ENCODE measurements at places on chromosomes 4 and X.

- DNase-seq: no peak
Measured at GRCh38 chr4:73541251-73541650, 59.7 kb downstream of the AFM start.

DNA sequence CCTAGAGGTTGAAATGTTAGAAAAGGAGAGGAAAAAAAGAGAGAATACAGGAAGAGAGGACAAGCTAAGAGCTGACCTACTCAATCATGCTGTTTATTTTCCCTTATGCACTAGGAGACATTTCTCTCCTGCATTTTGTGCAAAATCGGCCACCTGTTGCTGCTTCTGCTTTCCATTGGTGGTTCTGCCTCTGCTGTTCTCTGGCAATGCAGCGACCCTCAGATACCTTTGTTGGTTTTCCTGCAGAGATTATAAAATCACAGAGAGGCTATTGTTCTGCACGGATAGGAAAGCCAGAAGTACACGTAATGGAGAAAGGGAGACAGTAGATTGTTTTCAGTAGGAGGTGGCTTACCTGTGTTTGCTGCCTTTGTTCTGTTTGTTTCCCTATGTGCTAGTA lies 108.9 kb downstream of the UNC5C start:
- no peak for DNase-seq

DNA sequence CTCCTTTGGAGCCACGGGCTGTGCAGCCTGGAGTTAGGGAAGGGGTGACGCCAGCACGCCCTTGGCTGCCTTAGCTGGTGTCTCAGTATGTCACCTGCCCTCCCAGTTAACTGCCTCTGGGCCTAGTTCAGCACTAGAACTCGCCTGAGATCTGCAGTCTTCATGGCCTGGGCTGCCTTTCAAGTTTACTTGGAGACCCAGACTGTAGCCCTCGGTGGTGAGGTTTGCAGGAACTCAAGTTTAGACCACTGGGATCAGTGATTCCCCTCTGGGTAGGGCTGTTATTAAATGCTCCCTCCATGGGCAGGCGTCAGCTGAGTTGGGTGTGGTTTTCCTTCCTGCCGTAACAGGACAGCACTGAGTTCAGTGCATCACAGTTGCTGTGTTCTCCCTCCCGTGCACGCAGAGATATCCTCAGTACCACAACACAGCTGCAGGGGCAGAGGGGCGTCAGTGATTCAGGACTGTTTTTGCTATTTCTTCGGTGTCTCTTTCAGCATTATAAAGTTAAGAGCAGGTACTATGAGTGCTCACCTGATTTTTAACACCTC lies 30.5 kb downstream of the PLAC8 start:
- DNase-seq: no peak

DNA sequence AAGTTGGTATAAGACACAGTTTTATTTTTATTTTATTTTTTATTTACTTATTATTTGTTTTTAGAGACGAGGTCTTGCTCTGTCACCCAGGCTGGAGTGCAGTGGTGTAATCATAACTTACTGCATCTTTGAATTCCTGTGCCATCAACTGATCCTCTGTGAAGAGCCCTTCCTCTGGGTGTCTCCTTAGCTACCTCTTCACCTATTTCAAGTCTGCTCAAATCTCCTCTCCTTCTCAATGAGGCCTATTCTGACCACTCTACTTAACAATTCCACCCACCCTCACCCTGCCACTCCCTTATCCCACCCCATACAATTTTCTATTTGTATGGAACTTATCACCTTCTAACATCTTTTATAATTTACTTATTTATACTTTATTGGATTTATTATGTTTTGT lies 183.4 kb downstream of the PPP3CA start:
- no peak for DNase-seq

GRCh38 chr4:98642991-98643426 lies 15.4 kb downstream of the TSPAN5 start:
- DNase-seq: peak; percentile 47

DNA sequence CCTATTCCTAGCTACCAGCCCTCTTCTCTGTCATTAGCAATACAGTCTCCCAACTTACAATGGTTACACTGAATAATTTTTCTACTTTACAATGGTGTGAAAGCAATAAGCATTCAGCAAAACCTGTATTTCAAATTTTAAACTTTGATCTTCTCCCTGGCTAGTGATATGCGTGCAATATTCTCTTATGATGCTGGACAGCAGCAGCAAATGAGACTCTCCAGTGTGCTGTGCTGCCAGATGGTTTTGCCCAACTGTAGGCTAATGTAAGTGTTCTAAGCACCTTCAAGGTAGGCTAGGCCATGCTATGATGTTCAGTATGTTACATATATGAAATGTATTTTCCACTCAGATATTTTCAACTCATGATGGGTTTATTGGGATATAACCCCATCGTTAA lies 5.9 kb upstream of the GAR1 start:
- DNase-seq: no peak

DNA sequence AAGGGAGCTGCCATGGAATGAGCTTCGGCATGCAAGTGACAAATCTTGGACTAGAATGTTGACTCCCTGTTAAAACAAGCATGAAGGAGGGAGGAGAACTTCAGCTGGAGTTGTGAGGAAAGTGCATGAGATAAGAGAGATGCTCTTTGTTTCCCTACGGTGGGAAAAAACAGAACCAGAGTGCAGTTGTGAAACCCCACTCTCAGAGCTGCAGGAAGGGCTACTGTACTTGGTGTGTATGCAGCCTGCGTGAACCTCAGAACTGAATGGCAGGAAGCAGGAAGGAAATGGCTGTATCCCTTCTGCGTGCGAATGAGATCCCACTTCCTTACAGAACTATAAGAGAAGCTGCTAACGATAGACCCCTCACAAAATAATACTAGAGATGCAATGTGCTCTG lies 57.2 kb downstream of the EGF start:
- no peak for DNase-seq

- no peak for DNase-seq
Measured at GRCh38 chrX:92270936-92271855, 492.0 kb downstream of the PCDH11X start.

DNA sequence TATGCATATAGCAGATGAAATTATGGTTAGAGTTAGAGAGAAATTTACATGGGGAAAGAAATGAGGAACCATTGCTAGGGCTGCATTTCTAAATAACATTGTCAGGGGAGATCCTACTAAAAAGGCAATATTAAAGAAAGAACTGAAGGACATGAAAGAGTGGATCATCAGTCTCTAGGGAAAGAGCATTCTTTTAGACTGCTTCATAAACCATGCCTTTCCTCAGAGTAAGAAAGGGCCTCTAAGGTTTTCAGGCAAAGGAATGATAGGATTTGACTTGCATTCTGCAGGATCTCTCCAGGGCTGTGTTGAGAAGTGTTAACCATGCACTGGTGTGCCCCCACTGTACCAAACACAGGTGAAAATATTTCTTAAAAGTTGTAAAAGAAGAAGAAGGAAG lies 385.4 kb upstream of the MAD2L1 start:
- no peak for DNase-seq

GRCh38 chr4:98394134-98394533 lies 132.9 kb downstream of the RAP1GDS1 start:
- DNase-seq: no peak

- DNase-seq: no peak
Measured at GRCh38 chrX:24480400-24480865, 15.3 kb downstream of the PDK3 start.

DNA sequence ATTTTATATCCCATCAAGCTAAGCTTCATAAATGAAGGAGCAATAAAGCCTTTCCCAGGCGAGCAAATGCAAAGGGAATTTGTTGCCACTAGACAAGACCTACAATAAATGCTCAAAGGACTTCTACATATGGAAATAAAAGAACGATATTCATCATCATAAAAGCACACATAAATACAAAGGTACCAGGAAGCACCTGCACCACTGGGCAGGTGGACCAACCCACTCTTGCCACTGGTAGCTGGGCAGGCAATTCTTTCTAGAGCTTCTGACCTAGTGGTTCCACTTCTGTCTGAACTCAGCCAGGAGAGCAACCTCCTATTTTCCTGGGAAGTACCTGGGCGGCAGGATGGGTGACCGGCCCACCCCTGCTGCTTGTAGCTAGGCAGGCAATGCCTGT lies 237.2 kb upstream of the ITM2A start:
- DNase-seq: no peak

DNA sequence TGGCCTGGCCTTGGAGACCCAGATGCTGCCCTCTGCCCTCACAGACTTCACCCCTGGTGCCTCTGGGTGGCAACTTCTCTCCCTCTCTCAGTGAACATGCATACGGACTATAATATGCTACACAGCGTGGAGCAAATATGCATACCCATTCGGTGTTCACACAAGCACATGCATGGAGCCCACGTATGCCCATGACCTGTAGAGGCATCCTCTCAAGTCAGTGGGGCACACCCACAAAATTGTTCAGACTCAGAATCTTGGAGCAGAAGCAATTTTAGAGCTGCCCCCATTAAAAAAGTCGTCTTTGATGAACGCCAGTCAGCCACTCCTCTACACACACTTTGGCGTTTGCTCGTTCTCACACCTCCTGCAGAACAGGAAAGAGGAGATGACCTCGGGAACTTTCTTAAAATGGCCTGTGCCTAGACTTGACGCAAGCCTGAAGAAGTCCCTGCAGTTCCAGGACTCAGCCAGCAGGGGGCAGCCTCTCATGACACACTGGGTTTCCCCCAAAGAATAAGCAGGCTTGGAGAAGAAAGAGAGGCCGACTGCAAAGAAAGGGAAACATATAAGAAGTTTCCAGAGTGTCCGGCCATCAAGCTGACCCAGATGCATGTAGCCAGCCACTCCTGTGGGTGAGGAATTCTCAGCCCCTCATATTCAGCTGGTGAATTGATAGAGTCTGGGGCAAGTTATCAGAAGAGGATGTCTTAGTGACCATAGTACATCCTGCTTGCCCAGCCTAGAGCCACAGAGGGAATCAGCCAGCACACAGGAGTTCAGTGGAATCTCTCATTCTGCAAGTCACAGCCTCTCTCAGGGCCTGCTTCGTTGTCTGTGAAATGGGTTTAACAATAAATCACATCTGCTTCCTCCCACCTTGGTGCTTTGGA lies 17.3 kb downstream of the APLN start:
- peak; percentile 32 for DNase-seq

- DNase-seq: no peak
Measured at GRCh38 chrX:3426552-3426951, 80.1 kb upstream of the MXRA5 start.

GRCh38 chrX:150337026-150337425 lies 26.1 kb upstream of the MAMLD1 start:
- DNase-seq: no peak

Data from Caki2 (cell line).